Caco-2 (cell line): ENCODE measurements at places on chromosomes 7 and 10.
A peak's percentile ranks its signal among the peaks of the same experiment; 100 is the strongest.

GRCh38 chr10:117536072-117536865 is 6.3 kb upstream of the EMX2 start:
- H3K4me1 ChIP-seq: peaks cover 18% of the 10 kb centered on the region
- no peak for DNase-seq

- H3K27ac ChIP-seq: no peak overlapping the region
- DNase-seq: peak; percentile 51
- no peaks in the 10 kb centered on the region for H3K36me3 ChIP-seq
- no peak overlapping the region for H3K4me3 ChIP-seq
- H3K27me3 ChIP-seq: no peaks in the 10 kb centered on the region
Measured at GRCh38 chr7:71735961-71736556, 604.1 kb downstream of the GALNT17 start.

GRCh38 chr10:79149662-79150443 is 81.1 kb downstream of the ZMIZ1 start:
- H3K27ac ChIP-seq: peak overlapping the region; percentile 52
- H3K4me1 ChIP-seq: peaks cover 34% of the 10 kb centered on the region
- peaks cover 6% of the 10 kb centered on the region for H3K36me3 ChIP-seq
- H3K4me3 ChIP-seq: no peak overlapping the region

- no peak overlapping the region for H3K4me3 ChIP-seq
- peaks cover 9% of the 10 kb centered on the region for H3K4me1 ChIP-seq
- H3K36me3 ChIP-seq: no peaks in the 10 kb centered on the region
- H3K27ac ChIP-seq: no peak overlapping the region
- DNase-seq: no peak
Measured at GRCh38 chr7:43572516-43573049, 10.3 kb upstream of the STK17A start.

- no peaks in the 10 kb centered on the region; the same call in 1 of the 2 replicates for H3K27me3 ChIP-seq
- H3K4me3 ChIP-seq: no peak overlapping the region
- no peak for DNase-seq
- no peaks in the 10 kb centered on the region for H3K36me3 ChIP-seq
- no peak overlapping the region for H3K27ac ChIP-seq
Measured at GRCh38 chr7:99267481-99267840, 5.2 kb upstream of the MYH16 start.

DNA sequence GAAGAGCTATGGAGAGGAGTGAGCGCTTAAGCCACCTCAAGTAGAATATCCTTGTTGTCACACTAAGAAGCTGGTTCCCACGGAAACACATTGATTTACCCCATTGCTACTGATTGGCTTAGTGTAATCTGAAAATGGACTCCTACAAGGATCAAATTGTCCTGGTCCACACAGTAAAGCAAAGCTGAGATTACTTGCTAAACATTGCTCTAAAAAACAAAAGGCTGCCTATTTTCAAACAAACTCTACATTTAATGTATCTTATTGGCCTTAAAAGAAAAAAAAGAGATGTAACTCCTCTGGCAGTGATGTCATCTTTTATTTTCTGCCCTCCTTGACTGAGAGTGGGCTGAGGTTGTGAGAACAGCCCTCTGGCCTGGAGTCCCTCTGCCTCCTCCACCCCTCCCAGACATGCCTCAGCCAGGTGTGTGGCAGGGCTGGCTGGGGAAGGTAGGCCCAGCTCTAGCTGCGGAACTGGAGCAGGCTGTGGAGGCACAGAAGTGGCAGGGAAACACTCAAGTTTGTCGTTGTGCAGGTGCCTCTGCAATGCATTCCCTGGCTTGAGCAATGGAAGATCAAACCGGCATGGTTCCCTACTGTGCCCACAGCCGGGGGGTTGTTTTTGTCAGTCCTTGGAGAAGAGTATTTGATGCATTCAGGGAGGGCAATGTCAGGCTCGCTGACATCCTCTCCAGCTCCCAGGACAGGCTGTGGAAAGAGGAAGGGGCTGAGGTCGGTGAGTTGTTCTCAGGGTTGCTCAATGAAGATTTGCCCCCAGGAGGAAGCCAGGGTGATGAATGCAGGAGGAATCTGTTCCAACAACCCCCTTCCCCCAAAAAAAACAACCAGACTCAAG is 9.1 kb downstream of the KLF6 start:
- peaks cover 16% of the 10 kb centered on the region for H3K36me3 ChIP-seq
- H3K4me3 ChIP-seq: no peak overlapping the region
- H3K27me3 ChIP-seq: no peaks in the 10 kb centered on the region
- DNase-seq: peak; percentile 66
- peaks cover 58% of the 10 kb centered on the region for H3K4me1 ChIP-seq

DNA sequence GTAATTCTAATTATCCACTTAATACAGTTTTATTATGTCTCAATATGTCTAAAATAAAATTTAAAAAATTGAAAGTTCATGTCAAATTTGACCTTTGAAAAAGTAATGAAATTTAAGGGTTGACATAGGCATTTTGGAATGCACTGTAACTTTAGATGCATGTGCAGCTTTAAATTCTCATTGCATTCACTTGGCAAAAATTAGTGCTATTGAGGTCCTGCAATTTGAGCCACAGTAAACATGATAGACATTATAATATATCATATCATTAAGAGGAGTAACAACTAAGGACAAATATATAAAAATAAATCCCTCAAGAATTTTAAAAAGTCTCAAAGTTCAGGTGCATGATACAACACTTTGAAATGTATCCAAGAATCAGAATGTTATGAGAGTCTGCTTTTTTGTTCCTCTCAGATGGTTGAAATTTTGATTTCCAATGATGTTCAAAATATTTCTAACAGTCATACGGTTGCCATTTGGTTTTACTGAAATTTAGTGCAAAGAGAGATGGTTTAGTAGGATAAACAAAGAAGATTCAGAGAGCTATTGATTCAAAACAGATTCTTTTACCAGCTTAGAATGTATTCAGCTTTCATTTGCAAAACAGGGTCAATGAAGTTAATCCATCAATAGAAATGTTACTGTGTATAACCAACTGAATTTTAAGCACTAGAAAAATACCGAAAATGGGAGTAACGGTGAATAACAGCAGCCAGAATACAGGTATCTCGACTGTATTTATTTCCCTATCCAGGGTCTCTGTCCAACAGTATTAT is 71.8 kb downstream of the SEMA3A start:
- H3K27ac ChIP-seq: no peak overlapping the region
- no peak for DNase-seq
- H3K4me3 ChIP-seq: no peak overlapping the region
- H3K27me3 ChIP-seq: no peaks in the 10 kb centered on the region
- H3K4me1 ChIP-seq: peaks cover 9% of the 10 kb centered on the region

GRCh38 chr7:76002139-76002538 is 7.7 kb upstream of the TMEM120A start:
- no peak for DNase-seq
- no peaks in the 10 kb centered on the region for H3K27me3 ChIP-seq
- no peak overlapping the region for H3K4me3 ChIP-seq
- no peak overlapping the region for H3K27ac ChIP-seq
- H3K36me3 ChIP-seq: no peaks in the 10 kb centered on the region

DNA sequence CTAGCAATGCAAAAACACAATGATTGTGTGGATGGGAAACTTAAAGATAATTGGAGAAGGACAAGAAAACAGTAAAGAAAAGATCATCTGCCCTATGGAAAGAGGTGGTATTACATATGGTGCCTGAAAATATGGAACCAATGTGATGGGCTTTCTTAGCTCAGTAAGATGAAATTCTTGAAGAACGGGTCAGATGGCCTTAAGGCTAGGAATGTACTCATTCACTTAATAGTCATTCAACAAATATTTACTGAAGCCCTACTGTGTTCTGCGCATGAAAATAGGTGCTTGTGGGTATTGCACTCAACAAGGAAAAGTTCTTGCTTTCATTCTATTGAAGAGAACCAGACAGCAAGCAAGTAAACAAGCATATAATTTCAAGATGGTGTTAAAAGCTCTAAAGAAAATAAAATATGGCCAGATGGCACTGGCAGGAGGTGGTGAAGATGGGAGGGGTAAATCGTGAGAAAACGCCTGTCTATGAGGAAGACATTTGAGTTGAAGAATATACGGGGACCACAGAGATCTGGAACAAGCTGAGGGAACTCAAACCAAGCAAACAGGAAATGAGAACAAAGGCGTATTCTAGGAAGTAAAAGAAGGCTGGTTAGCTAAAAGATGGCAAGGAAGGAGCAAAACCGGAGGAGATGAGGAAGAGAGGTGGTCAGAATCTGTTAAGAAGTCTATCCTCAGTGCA is 179.7 kb downstream of the ANK3 start:
- DNase-seq: no peak
- H3K4me3 ChIP-seq: no peak overlapping the region
- peaks cover 10% of the 10 kb centered on the region; the same call in 1 of the 2 replicates for H3K4me1 ChIP-seq
- no peaks in the 10 kb centered on the region for H3K27me3 ChIP-seq
- no peak overlapping the region for H3K27ac ChIP-seq

- H3K36me3 ChIP-seq: no peaks in the 10 kb centered on the region
- DNase-seq: no peak
- H3K27ac ChIP-seq: no peak overlapping the region
- no peaks in the 10 kb centered on the region for H3K27me3 ChIP-seq
- no peak overlapping the region for H3K4me3 ChIP-seq
Measured at GRCh38 chr7:71776726-71777125, 635.4 kb downstream of the CALN1 start.

DNA sequence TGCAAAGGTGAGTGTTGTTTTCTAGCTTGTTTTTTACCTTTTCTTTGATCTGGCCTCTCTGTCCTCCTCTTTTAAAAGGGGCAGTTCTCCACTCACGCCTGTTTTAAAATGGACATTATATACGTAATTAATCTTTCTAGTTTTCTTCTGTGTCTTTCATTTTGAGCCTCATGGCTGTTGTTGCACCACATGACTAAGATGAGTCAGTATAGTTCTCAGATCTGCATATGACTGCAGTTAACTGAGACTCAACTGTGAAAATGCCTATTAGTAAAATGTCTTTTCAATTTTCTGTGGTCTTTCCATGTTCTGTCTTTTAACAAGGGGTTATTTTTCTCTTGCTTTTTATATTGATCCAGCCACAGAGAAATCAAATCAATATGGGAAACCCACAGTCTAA is 296.1 kb downstream of the CDK14 start:
- H3K4me1 ChIP-seq: no peaks in the 10 kb centered on the region
- H3K4me3 ChIP-seq: no peak overlapping the region
- H3K27me3 ChIP-seq: no peaks in the 10 kb centered on the region
- H3K27ac ChIP-seq: no peak overlapping the region

- no peaks in the 10 kb centered on the region for H3K4me1 ChIP-seq
- no peaks in the 10 kb centered on the region for H3K27me3 ChIP-seq
- no peak for DNase-seq
Measured at GRCh38 chr7:41573862-41574261, 129.0 kb downstream of the INHBA start.

DNA sequence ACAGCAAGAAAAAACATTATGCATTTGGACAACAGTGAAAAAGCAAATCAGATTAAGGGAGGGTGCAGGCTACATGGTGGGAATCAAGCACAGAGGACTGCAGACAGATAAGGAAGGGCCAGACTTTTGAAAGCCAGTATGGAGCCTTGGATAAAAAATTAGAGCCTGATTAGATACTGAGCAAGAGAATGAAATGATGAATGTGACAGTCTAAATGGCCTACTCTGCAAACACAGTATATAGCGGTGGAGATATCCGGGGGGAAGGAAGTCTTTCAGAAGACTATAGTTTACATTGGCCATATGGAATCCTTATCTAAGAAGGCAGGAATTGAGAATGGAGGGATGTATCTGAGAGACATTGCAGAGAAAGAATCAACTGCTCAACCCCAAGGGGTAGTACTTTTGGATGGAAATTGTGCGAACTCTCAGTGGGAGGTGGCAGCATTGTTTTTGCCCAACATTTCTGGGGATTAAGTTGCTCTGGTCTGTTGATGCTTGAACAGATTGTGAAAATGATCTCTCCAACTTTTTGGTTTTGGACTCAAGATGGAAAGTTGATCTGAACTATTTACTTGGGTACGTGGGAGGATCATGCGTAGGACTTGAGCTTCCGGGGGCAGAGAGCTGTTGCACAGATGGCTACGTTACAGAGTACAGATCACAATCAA is 39.4 kb upstream of the CHCHD3 start:
- H3K27me3 ChIP-seq: no peaks in the 10 kb centered on the region
- no peak for DNase-seq
- no peak overlapping the region for H3K27ac ChIP-seq
- no peaks in the 10 kb centered on the region for H3K4me1 ChIP-seq
- no peak overlapping the region for H3K4me3 ChIP-seq
- no peaks in the 10 kb centered on the region for H3K36me3 ChIP-seq

DNA sequence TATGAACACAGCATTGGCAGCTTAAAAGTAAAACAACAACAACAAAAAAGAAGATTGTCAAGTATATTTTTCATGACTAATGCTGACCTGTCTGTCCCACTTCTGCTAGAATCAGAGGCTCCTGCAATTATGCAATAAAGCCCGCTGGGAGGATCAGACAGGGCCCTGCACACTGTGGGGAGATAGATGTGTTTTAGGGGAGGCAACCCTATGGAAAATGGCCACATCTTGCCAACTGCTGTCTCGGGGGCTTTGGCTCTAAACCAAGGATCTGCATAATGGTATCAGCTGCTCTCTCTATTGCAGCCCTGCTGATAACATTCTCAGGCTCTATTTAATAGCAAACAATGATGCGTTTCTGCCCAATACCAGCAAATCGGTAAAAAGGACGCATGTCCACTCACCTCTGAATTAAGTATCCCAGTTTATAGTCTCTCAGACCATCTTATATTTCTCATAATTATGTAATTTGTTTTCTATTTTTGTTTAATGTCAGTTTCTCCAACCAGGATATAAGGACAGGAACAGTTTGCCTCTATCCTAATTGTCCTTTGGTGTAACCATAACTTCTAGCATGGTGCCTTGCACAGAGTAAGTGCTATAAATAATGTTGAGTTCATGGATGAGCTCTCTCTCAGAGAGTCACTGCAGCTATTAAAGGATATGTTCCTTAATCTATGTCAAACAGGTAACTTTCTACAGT is 15.3 kb upstream of the PRKAR2B start:
- no peaks in the 10 kb centered on the region for H3K27me3 ChIP-seq
- H3K4me3 ChIP-seq: no peak overlapping the region
- H3K36me3 ChIP-seq: no peaks in the 10 kb centered on the region
- no peak overlapping the region for H3K27ac ChIP-seq
